Kidney (tissue), 22 donors: ENCODE measurements at places on chromosomes 4 and X.

- DNase-seq, result peak; percentile 64
These were observed 348.4 kb upstream of the FAT1 start for GRCh38 chr4:187071946-187072600.

GRCh38 chrX:25527596-25527995, 511.8 kb upstream of the ARX start:
- DNase-seq, result no peak

GRCh38 chrX:96689991-96690390, 5.3 kb downstream of the DIAPH2 start:
- no peak for DNase-seq

DNA sequence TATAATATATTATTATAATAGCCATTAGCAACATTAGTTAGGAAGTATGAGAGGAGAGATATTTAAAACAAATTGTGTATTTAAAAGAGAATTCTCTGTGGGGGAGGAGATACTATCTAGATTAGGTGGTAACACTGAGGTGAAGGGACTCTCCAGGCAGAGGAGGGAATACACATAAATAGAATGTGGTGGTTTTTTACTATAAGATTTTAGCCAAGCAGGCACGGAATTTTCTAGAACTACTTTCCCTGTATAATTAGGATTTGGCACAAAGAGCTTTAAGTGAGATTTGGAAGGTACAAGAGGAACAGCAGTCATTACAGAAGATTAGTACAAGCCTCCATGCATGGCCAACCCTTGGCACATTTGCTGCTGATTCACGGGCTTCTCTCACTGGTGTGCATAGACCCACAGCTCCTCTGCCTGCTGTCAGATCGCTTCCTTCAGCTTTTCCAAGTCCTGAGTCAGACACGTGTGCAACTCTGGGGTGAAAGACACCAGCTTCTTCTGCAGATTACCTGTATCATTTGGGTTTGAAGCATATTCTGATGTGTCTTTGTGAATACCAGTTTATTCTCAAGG, 685.5 kb downstream of the KCTD8 start:
- DNase-seq, result no peak

GRCh38 chr4:188613976-188614375, 474.7 kb downstream of the TRIML1 start:
- DNase-seq, result no peak

DNA sequence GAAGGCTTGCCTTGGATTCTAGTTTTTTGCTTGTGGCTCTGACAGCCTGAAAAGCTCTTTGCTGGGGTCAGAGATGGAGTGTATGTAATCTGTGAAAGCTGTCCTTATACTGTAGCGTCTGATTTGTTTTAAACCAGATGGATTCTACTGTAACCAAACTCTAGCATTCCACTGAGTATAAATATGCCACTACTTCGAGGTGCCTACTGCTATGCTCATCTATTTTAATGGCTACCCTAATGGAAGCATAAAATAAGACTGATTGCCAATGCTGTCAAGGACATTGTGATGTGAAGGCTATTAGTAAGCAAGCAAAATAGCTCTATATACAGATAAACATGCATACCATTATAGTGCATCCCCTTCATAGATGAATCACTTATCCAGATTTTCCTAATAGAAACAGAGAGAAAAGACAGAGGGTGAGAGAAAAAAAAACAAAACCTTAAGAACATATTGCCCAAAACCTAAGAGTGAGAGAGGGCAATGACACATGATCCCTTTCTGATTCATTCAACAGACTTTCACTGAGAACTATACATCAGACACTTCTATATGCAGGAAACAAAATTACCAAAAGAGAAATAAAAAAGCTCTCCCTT, 1025.8 kb upstream of the LCORL start:
- no peak for DNase-seq

DNA sequence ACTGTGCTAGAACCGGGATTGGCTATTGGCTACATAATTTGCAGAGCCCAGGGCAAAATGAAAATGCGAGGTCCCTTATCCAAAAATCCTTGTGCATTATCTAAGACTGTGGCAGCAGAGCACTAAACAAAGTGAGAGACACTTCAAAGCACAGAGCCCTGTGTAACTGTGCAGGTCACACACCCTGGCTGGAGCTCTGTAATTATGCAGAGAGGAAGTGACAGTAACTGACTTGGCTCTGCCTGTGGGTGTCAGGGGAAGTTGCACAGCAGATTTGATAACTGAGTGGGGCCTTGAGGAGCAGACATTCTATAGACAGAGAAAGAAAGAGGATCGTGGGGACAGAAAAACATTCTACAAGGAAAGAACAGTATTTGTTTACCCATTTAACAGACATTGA, 173.5 kb upstream of the FMR1 start:
- no peak for DNase-seq

DNA sequence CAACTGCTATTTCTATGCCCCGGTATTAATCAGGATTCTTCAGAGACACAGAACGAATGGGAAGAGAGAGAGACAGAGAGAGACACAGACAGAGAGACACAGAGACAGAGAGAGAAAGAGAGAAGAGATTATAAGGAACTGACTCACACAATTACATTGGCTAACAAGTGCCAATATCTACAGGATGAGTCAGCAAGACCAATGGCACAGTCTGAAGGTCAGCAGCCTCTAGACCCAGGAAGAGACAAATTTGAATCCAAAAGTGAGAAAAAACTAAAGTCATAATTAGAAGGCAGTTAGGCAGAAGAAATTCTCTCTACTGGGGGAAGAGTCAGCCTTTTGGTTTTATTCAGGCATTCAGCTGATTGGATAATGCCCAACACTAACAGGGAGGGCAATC, 187.3 kb downstream of the MAB21L2 start:
- DNase-seq, result no peak

- no peak for DNase-seq
These were observed 34.3 kb upstream of the GRPR start for GRCh38 chrX:16089086-16089485.

DNA sequence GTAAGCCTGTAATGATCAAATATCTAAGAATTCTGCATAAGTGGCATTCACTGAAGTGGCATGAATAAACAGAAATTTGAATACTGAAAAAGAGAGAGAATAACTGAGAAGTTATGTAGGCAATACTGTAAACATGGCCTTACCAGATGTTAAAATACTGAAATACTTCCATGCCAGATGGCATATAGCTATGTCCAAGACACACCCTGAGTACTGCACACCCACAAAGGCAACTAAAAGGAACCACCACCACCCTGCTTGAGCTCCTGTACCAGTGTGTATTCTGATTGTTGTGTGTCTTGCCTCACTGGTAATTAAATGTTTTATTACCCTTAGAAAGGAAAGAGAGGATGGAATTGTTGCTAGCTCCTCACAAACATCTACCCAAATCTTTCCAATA, 192.1 kb downstream of the ADAMTS3 start:
- no peak for DNase-seq

DNA sequence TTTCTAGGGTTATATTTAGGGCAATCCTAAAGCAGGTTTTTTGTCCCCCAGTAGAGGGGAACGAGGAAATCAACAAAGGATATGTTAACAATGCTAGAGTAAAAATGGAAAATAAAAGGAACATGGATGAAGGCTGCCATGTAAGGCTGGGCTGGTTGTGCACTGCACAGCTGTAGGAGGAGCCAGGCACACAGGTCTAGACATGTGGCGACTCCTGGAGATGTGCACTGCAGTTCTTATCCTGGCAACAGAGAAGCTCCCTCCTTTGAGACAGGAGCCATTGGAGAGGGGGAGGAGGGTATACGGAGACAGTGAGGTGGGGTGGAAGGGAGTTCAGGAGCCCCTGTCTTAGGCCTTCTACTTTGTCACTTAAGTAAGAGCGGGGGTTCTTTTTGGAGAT, 65.9 kb downstream of the NAT8L start:
- no peak for DNase-seq

- DNase-seq, result no peak
These were observed 221.3 kb downstream of the STIM2 start for GRCh38 chr4:27081675-27082586.

DNA sequence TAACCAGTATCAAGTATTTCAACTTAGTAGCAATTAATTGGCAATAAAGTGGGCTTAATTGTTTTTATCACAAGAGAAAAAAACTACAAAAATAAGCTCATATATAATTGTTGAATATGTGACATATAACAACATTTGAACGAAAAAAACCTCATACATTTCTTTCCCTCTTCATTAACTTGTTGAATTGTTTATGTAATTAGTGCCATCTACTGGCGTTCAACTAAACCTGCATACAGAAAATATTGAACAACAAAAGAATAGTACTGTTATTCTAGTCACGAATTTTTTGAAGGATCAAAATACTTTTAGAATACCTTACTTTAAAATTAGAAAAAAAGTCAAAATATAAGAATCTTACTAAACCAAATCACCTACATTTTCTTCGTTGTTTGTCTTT, 586.5 kb upstream of the FTHL17 start:
- DNase-seq, result peak; percentile 18

GRCh38 chrX:113726466-113726865, 857.4 kb upstream of the HTR2C start:
- DNase-seq, result no peak

GRCh38 chrX:39144956-39145355, 343.7 kb downstream of the MID1IP1 start:
- no peak for DNase-seq

DNA sequence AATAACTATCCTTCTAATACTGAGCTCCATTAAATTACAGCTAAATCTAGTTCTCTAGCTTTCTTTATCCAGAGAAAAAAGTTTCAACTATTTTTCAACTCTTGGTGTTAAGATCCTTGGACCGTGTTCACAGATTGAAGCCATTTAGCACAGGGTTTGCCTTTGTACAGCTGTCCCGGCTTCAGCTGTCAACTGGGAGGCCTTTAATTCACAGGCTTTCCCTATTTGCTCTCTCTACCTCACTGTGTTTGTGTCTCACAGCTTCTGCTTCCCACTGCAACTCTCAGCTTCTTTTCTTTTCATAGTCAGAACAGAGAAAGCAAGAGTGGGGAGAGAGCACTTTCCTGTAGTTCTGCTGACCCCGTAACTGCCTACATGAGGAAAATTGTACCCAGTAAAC, 76.9 kb upstream of the SMAD1 start:
- no peak for DNase-seq

- no peak for DNase-seq
These were observed 2.1 kb downstream of the SASH3 start for GRCh38 chrX:129781680-129782495.

GRCh38 chrX:99415470-99415869, 994.6 kb downstream of the PCDH19 start:
- no peak for DNase-seq

DNA sequence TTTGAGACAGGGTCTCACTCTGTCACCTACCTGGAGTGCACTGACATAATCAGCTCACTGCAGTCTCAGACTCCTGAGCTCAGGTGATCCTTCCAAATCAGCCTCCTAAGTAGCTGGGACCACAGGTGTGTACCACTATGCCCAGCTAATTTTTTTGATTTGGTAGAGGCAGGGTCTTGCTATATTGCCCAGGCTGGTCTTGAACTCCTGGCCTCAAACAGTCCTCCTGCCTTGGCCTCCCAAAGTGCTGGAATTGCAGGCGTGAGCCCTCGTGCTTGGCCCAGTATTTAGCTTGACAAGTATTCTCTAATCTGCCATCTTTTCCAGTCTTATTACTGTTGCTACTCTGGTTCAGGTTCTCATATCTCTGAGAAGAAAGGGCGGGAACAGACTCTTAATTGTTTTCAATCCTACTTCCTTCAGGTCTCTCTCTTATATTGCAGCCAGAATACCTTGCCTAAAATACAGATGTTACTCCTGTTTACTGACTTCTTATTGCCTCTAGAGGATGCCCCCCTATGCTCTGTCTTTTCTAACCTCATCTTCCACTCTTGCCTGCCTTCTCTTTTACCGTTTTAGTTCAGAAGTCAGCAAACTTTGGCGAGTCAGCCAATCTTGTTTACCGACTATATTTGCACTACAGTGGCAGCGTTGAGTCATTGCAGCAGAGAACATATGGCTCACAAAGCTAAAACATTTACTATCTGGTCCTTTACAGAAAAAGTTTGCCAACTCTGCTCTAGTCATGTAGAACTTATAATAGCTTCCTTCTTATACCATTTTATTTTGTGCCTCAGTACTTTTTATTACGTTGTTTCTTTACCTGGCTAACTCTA, 19.0 kb downstream of the MRPL1 start:
- no peak for DNase-seq

- DNase-seq, result no peak
These were observed 275.0 kb upstream of the IL1RAPL1 start for GRCh38 chrX:28312259-28312658.

GRCh38 chr4:141562649-141563048, 73.7 kb upstream of the IL15 start:
- DNase-seq, result no peak

GRCh38 chr4:82402196-82402775, 28.0 kb downstream of the HNRNPDL start:
- no peak for DNase-seq

DNA sequence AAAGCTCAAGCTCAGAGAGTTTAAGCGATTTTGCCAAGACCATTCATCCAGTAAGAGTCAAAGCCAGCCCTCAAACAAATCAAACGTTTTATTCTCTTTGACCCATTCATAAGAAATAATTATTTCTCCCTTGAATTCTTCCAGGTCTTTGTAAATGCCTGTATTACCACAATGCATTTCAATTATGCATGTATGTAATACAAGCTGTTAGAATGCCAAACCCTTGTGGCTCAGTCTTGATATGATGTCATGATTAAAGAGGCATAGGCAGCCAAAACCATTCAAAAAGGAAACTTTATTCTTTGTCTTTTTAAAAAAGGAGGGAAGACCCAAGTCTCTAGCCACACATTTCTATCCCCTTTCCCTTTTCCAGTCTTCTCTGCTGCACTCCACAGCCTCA, 56.5 kb upstream of the PGM2 start:
- DNase-seq, result no peak

DNA sequence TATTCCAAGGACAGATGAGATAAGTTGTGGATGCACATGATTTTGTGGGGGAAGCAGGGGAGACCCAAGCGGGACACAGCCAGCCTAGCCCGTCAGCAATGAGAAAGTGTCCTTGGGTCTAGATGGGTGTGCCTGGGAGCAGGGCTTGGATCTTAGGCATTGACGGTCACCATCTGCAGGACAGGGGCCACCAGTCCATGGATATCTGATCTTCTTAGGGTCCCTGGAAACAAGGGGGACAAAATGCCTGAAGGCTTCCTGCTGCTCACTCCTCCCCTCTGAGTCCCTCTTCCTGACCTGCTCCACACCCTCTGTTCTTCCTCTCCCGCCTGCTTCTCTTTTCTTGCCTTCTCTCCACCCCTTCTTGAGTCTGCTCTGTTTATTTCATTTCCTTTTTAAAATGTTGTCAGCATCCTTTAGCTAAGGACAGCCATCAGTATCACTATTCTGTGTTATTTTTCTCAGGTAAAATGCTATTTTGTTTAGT, 298.4 kb downstream of the RAPGEF2 start:
- no peak for DNase-seq

DNA sequence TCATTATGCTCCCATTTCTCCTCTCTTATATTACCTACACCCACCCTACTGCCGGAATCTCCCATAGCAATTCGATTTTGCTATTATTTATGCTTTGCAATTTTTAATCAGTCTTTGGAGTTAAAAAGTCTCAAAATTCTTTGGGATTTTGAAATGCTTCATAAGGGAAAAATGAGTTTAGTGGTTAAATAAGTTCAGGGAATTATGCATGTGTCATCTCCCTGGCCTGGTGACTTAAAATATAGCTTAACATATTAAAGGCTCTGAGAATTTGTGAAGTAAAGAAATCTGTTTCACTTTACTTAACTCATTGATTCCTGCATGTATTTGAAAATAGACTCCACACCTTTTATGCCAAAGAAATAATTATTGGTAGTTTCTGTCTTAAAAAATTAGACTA, 185.1 kb upstream of the DIPK2B start:
- DNase-seq, result no peak
